CD4-positive, alpha-beta T cell treated with Interleukin-2 at 100 ng/mL for 4 hours (primary cell): ENCODE measurements at places on chromosomes 6 and 20.

- no peak for DNase-seq
Measured at GRCh38 chr20:36230019-36230418, 6.3 kb upstream of the AAR2 start.

- no peak for DNase-seq
Measured at GRCh38 chr20:34042262-34042661, 48.6 kb downstream of the RALY start.

GRCh38 chr20:24018796-24019195 lies 30.2 kb upstream of the GGTLC1 start:
- no peak for DNase-seq

- peak; percentile 63 for DNase-seq
Measured at GRCh38 chr20:438571-439469, 23.5 kb downstream of the TBC1D20 start.

DNA sequence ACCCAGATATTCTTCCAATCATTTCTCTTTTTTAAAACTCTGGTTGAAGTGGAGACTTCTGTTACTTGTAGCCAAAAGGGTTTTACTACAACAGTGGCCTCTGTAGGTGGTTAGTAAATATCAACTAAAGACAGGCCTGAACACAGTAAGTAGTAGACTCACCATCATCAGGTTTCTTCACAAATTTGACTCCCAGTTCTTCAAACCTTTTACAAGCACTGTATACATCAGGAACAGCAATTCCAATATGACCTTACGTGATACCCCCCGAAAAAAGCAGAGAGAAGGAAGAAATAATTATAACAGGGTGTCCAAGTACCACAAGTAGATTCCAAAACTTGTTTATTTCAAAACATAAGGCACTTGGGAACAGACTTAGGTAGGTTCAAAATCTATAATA lies 21.1 kb downstream of the GLO1 start:
- DNase-seq, result no peak

DNA sequence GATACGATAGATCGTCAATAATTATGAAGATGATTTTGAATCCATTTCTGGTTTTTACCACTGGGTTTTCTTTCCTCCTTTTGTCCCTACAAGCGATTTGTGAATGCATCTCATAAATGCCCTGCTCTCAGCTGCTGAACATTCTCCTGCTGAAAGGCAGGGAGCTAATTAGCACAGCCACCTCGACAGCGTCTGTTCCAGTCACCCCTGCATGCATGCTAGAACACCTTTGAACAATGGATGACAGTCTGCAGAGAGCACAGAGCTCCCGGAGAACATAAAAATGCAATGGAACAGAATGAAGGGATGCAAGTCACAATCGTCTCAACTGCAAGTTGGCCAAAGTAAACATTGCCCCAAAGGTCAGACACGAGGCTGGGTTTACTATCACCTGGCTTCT lies 105.8 kb downstream of the SLC35B3 start:
- DNase-seq, result no peak

GRCh38 chr6:139676718-139677117 lies 302.3 kb upstream of the CITED2 start:
- DNase-seq, result no peak

DNA sequence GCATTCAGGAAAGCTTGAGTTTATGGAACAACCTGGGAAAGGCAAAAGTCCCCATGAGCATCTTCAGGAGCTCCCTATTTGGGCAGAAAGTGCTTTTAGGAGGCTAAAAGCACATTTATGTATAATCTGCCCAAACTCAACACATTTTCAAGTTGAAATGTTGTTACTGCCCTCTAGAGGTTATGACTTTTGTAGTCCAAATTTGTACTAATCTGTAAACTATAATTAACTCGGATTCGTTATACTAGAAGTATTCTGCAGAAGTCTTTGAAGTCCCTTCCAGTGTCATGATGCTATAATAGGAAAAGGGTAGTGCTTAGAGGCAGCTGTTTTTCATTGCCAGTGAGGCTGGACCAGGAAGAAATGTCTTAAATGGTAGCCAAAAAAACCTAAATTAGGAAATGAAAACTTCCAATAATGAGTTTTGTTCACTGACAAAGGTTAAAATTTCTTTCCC lies 44.8 kb upstream of the EMILIN3 start:
- no peak for DNase-seq

DNA sequence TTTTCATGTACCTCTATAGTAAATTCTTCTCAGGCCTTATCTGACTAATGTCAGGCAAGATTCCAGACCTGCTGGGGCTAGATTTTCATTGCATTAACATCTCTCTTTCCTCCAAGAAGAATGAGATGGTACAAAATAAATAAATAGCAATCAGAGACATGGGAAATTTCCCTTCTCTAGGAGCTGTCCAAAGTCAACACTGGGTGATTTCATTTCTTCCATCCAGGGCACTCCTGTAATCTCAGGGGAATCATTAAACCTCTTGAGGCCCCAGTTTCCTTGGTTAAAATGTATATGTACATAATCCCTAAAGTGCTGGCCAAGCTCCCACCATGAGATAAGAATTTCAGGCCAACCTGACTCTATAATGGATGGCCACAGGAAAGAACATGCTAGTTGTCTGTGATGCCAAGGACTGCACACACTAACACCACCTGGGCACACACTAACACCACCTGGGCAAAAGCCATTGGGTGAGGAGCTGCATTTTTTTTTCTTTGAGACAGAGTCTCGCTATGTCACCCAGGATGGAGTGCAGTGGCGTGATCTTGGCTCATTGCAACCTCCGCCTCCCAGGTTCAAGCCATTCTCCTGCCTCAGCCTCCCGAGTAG lies 912 bp downstream of the IL17F start:
- no peak for DNase-seq

- no peak for DNase-seq
Measured at GRCh38 chr6:38068854-38069590, 249.5 kb downstream of the ZFAND3 start.

GRCh38 chr6:157881342-157881741 lies 58.3 kb downstream of the SNX9 start:
- DNase-seq, result no peak

- no peak for DNase-seq
Measured at GRCh38 chr6:75621846-75622245, 20.2 kb downstream of the SENP6 start.

DNA sequence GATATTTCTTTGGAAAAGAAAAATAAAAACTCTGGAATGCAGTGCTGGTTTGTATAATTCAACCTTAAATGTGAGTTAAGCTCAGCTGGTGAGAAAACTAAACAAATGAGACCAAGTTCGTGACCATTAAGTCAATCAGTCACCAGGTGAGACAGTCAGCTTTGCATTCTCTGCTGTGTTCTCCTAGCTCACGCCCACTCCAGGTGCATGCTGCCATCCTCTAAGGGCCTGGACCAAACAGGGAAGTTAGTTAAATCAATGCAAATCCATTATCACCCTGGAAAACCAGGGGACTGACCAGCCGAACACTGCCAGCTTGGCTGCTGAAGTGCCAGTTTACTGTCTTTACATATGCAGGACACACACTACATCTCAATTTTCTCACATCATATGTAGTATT lies 7.2 kb downstream of the TPBG start:
- no peak for DNase-seq
